Urinary bladder (tissue), 4 donors: ENCODE measurements at places on chromosomes 6 and 20.

DNA sequence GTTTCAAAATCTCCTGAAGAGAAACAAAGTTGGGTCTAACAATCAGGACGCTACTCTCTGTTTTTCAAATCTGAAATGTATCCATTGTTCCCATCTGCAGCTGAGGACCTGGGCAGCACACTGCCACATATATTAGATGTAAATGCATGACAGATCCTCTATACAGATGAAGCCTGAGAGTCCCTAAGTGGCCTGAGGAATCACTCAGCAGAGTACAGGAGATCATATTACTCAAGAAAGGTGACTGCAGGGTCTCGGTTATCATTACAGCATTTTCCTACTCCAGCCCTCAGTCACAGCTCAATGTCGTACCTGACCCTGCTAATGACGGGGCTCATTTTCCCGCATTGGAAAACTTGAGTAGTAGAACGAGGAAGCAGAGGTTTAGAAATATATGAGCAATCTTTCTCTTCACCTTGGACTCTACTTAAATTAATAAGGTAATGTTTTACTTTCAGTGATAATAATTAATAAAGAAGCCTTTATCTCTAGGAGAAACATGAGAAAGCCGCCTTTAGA lies 256.2 kb upstream of the IRAK1BP1 start:
- no peak for DNase-seq

- DNase-seq: no peak
Observed at GRCh38 chr20:23143098-23143497, 57.0 kb upstream of the CD93 start.

- DNase-seq: no peak
Observed at GRCh38 chr6:169980826-169981450, 229.5 kb downstream of the ERMARD start.

GRCh38 chr6:166615059-166615770 lies 11.8 kb downstream of the RPS6KA2 start:
- no peak for DNase-seq

DNA sequence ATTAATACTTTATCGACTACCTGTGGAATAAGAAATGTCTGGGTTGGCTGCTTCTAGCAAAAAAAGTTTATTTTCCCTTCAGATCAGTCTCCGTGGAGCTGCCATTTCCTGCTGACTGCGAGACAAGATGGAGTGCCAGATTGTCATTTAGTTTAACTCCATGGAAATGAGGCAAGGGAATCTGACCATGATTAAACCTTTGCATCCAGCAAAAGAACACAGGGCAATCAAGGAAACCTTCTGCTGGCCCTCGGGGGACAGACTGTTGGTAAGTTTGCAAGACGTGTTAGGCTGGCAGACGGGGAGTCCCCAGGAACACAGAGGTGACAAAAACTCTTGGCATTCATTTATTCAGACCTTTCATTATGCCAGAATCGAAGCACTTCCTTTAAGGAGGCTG lies 52.2 kb upstream of the SPACA1 start:
- DNase-seq: no peak

DNA sequence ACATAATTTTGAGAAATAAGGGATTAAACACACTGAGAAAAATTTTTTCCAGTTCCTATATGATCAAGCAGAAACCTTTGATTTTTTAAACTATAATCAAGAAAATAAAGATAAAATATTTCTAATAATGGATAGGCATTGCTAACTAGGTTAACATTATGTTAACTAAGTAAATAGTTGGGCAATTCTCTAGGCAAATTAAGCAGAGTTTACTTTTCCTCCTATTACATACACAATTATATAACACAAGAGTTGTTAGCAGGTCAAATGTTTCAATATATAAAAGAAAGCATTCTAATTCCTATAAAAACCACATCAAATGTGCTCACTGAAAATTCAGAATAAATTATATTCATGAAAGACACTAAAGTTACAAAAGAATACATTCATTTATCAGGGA lies 191.7 kb downstream of the GMDS start:
- no peak for DNase-seq

DNA sequence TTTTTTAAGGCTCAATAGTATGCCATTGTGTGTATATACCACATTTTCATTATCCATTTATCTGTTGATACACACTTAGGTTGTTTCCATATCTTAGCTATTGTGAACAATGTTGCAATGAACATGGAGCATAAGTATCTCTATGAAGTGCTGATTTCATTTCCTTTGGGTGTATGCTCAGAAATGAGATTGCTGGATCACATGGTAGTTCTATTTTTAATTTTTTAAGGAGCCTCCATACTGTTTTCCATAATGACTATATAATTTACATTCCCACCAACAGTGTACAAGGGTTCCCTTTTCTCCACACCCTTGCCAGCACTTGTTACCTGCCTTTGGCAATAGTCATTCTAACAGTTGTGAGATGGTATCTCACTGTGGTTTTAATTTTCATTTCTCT lies 15.1 kb upstream of the HLA-DOA start:
- DNase-seq: no peak

- no peak for DNase-seq
Observed at GRCh38 chr6:89707766-89708165, 69.2 kb upstream of the LYRM2 start.

DNA sequence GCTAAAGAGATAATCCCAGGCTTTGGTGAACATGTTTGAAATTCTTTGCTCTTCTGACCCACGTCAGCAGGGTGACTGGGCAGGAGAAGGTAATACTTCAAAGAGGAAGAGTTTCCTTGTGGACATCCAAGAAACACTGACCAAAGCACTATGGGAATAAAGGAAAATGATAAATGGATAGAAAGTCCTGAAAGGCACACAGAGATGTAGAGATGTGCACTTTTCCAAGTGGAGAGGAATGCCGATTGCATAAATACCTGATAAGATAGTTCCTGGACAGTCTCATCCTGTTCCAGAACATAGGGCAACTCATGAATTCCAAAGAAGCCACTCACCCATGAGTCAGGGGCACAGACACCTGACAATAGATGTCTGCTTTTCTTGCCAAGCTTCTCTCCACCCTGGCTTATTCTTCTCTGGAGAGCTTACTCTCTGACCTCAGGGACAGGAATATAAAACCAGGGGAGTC lies 191.3 kb upstream of the FOXA2 start:
- DNase-seq: no peak

DNA sequence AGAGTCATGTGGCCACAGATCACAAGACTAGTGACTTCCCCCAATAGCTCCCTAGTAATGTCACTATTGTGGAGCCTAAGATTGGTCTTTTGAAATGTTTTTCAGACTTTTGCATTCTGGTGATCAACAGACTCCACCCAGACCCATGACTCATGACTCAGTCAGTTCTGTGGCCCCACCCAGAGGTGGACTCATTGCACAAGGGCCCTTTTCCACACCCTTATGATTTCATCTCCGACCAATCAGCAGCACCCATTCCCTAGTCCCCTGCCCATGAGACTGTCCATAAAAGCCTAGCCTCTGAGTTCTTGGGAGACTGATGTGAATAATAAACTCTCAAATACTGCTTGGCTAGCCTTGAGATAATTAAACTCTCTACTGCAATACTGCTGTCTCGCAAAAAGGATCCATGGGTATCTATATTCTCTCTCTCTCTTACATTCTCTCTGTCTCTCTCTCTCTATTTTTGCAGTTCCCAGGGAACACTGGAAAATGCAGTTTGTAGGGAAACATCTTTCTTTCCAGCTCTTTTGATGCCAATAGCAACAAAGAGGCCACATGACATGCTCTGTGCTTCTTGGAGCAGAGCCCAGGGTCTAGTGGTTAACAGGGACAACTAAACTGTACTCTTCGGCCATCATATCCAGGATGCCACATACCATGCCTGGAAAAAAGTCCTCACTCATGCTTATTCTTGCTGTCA lies 71.3 kb upstream of the IYD start:
- no peak for DNase-seq

GRCh38 chr6:162198076-162198475 lies 529.5 kb downstream of the PRKN start:
- DNase-seq: no peak

DNA sequence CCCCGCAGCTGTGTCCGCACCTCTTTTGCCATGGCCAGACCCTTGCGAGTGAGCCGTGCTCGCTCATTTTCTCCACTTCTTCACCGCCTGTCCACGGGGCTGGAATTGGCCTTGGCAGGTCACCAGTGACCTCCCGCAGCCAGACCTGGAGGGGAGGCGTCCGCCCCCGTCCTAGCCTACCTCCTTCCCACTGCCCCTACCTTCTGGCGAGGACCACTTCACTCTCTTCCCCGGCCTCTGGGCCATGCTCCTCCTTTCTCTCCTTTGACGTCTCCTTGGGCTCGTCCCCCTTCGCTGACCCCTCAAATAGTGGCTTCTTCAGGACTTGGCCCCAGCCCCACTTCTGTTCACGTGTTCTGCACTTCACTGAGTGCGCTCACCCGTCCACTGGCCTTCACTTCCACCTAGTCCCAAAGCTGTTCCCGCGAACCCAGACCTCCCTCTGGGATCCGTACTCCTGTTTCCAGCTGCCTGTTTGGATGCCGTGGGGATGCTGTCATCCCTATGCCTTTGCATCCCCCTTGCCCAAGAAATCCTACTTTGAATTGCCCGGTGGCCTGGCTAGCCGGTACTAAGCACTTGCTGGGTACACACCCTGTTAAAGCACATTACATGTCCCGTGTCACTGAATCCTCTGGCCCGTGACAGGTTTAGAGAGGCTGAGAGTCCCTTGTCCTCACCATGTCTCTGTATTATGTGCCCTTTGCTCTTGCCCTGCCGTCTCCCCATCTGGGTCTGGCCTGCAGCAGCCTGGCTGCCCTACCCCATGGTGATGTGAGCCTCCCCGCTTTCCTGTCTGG lies 33.0 kb downstream of the SPATA2 start:
- DNase-seq: no peak

DNA sequence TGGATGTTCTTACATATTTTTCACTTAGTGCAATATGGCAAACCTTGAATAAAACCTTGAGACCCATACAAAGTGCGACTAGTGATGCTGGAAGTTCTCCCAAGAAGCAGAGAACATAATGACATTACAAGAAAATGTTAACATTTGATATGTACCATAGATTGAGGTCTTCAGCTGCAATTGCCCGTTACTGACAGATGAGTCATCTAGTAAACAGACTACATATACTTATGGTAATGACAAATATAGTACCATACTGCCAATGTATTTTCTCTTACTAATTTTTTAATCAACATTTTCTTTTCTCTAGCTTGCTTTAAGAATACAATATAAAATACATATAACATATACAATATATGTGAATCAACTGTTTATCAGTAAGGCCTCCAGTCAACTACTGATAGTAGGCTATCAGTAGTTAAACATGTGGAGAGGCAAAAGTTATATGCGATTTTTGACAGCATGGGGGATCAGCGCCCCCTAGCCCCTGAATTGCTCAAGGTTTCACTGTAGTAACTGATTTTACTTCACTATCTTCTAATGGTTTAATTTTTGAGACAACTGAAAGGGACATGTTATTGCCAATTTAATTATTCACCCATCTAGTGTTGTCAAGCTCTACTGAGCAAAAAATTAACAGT lies 166.7 kb upstream of the ADGRB3 start:
- DNase-seq: no peak

DNA sequence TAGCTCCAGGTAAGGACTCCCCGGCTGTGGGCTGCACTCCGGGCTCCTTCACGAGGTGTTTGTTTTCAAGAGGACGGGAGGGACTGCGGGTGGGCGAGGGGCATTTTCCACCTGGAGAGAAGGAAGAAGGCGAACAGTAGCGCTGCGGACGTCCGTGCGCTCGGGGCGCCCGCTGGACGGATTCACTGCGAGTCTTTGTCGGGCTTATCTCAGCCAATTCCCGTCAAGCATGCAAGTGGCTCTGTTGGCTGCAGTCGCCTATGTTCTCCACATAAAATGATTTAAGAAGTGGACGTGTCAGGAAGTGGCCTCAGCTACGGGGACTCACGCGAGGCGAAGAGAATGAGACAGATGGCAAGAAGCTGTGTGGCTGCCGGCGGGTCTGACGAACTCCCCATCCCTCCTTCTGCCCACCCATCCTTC lies 332 bp downstream of the GRIK2 start:
- no peak for DNase-seq

GRCh38 chr6:148417045-148417444 lies 74.4 kb downstream of the SASH1 start:
- DNase-seq: no peak

GRCh38 chr6:56772737-56773184 lies 130.1 kb upstream of the DST start:
- DNase-seq: no peak

GRCh38 chr20:58485393-58485792 lies 29.8 kb downstream of the APCDD1L start:
- no peak for DNase-seq

DNA sequence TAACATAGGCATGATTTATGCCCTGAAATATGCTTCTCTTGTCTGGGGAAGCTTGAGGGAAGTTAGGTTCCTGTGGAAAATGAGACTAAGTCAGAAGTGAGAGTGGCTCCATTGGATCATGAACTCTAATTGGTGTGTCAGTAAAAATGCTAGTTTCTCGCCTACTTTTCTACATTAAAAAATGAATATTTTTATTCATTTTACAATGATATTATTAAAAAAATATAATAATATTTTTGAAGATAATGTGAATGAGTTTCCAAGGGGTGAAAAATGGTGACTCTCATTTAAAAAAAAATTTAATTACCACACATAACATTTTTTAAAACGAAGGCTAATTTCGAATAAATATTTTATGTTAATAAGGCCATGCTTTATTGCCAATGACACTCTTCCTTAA lies 84.2 kb downstream of the HIVEP1 start:
- no peak for DNase-seq

- DNase-seq: no peak
Observed at GRCh38 chr6:37021356-37022129, 16.1 kb downstream of the FGD2 start.

DNA sequence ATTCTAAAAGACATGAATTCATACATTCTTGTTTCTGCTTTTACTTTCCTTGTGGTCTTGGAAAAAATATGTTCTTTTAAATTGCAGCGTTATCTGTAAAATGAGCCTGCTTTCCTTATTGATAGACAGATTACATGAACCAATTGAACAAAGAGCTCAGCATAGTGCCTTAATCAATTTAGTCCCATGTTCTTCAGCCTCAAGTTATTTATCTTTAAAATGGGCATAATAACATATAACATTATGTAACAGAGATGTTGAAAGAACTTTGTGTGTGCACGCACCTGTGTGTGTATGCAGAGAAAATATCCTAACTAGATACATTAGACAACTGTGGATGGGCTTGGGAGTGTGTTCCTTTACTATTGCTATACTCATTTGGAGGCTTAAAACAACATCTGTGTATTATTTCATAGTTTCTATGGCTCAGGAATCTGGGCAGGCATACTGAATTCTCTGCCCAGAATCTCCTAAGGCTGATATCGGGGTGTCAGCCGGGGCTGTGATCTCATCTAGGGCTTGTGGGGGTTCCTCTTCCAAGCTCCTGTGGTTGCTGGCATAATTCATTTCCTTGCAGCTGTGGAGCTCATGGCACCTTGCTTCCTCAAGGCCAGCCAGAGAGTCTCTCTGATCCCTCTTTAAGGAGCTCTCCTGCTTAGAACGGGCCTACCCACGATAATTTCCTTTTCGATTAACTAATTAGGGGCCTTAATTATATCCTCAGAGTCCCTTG lies 194.1 kb downstream of the ARID1B start:
- DNase-seq: no peak
